Activated T-helper 2 cell treated with anti-CD3 and anti-CD28 coated beads, Interferon-gamma antibody, Interleukin-2, Interleukin-4, amounts not matched to agents 10 μg/mL and 5 μg/mL and 100 μg/mL, durations not matched to agents 14 hours and 24 hours and 36 hours (primary cell): ENCODE measurements at places on chromosomes 5 and 9.

- no peak for DNase-seq
Measured at GRCh38 chr9:5288591-5288990, 15.9 kb downstream of the RLN2 start.

DNA sequence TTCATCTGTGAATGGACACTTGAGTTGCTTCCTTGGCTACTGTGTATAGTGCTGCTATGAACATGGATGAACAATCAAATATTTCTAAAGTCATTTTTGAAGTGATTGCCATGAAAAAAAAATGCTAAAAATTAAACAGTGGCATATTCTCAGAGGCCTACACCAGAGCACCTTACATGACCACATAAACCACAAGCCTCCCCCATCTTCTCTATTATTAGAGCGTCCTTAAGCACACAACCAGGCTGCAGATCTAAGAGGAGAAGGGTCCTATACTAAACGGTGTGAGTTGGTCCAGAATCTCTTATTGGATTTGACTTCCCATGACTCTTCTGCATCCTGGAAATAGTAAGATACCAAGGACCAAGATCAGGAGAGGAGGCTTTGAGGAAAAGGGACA, 34.3 kb downstream of the PCA3 start:
- DNase-seq, result no peak

DNA sequence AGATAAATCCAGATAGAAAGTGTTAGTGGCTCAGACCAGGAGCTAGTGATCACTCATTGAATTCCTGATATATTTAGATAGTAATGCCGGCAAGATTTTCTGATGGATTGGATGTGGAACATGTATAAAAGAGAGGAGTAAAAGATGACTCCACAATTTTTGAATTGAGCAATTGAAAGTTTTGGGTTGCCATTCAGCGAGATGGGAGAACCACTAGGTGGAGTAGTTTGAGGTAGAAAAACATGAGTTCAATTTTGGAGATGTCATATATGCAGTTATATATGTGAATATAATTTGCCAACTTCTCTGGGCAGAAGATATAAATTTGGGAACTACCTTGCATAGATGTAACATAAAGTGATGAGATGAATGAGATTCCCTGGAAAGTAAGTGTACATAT, 502.5 kb upstream of the SEMA6A start:
- DNase-seq, result no peak

DNA sequence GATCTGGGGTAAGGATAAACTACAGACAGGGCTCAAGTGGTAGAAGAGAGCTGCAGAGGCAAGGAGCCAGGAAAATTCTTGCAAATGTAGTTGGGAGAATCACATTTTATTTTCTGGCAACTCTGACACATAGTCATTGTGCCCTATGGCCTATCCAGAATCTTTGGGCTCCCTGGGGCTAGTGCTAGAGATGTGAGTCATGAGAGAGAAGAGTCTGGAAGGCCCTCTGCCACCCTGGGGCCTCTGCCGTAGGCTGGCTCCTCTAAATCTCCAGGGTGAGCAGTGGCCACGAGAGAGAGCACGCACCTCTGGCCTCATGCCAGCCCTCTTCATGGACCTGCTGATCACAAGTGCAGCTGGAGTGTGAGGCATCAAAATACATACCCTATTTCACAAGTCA, 74.3 kb upstream of the SSBP2 start:
- no peak for DNase-seq

GRCh38 chr9:127767909-127768331, 10.5 kb downstream of the SH2D3C start:
- DNase-seq, result no peak
